NCI-H1930 (cell line): ENCODE measurements at places on chromosomes 3 and 15.

DNA sequence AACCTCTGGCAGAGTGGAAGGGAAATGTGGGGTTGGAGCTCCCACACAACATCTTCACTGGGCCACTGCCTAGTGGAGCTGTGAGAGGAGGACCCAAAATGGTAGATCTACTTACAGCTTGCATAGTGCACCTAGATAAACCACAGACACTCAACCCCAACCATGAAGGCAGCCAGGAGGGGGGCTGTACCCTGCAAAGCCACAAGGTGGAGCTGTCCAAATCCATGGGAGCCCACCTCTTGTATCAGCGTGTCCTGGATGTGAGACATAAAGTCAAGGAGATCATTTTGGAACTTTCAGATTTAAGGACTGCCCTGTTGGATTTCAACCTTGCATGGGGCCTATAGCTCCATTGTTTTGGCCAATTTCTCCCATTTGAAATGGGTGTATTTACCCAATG, 20.9 kb downstream of the TP63 start:
- DNase-seq = no peak

GRCh38 chr3:183490653-183491052, 62.2 kb upstream of the MCF2L2 start:
- no peak for DNase-seq

DNA sequence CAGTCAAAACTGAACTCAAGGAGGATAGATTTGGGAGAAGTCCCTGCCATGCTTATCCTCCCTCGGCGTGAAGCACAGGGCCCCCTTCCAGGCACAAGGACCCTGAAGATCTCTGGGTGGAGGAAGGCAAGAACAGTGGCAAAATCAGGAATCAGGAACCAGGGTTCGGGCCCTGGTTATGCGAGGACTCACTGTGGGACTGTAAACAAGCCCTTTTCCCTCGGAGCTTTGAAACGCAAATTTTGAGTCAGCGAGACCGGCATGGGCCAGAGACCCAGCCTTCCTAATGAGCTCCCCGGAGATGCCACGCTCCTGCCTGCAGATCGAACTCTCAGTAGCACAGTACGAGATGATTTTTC, 70.1 kb downstream of the SLC12A8 start:
- no peak for DNase-seq

DNA sequence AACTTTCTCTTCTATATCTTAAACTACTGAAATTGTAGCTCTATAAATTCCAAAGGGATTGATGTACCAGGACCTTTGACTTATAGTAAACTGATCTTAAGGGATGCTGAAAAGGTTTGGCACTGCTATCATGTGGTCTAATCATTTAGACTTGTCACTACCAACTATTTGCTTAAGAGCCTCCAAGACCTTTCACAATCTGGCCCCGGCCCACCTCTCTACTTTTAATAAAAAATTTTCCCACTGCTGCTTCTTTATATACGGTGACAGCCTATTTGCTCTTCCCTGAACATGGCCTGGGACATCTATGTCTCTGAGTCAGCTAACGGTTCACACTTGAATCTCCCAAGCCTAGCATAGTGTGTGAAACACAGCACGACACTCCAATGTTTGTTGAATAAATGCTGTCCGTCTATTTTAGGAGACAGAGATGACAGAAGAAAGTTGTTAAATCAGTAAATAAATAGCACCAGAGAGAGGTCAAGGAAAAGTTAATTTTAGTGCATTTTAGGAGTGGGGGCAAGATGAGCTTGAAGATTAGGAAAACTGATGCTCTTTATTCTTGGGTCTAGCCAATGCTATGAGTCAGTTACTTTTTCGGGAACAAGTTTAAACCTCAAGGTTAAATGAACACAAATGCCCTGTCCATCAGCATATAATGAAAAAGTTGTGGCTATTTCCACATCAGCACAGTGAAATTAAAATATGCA, 212.9 kb downstream of the TIGIT start:
- no peak for DNase-seq

DNA sequence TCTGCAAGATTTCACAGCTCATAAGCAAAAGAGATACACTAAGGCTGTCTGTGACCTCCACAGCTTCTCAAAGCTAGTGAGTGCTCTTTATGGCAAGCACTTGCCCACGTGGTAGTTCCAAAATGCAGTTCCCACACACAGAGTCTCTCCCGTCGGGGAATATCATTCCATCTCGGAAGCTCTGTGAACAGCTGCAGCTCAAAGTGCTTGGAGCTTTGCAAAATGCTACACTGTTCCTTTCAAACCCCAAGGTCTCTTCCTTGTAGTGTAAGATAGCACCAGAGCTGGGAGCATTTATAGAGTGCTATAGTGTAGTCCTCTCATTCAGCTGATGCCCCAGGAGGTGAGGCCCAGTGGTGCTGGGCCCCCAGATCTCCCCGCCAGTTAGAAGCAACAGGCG, 36.1 kb downstream of the ST6GAL1 start:
- DNase-seq = no peak
